Endothelial cell of umbilical vein (primary cell): ENCODE measurements at places on chromosomes 16 and 17. TPM values are rescaled to one million over a fixed set of nuclear protein-coding genes. Genes with fewer than 3 reads are reported as not detected.

- DNase-seq, result peak; percentile 65
- H3K36me3 ChIP-seq, result peaks cover 10% of the 10 kb centered on the region
- H3K4me3 ChIP-seq, result no peak overlapping the region
- no peaks in the 10 kb centered on the region for H3K4me1 ChIP-seq
- no peaks in the 10 kb centered on the region for H3K27me3 ChIP-seq
Observed at GRCh38 chr16:23107936-23108335, 41.3 kb downstream of the USP31 start.

- no peaks in the 10 kb centered on the region for H3K4me1 ChIP-seq
- H3K4me3 ChIP-seq, result no peak overlapping the region
- peak; percentile 26 for DNase-seq
- no peaks in the 10 kb centered on the region for H3K36me3 ChIP-seq
- H3K27ac ChIP-seq, result no peak overlapping the region
Observed at GRCh38 chr17:4249452-4250029, 14.2 kb downstream of the ANKFY1 start.

- no peak overlapping the region for H3K4me3 ChIP-seq
- H3K27ac ChIP-seq, result peak overlapping the region; percentile 99
- peaks cover 21% of the 10 kb centered on the region for H3K4me1 ChIP-seq
- no peaks in the 10 kb centered on the region for H3K27me3 ChIP-seq
- peak; percentile 99 for DNase-seq
Observed at GRCh38 chr16:15672514-15673167, 22.6 kb downstream of the NDE1 start.

- no peaks in the 10 kb centered on the region for H3K36me3 ChIP-seq
- peaks cover 35% of the 10 kb centered on the region for H3K4me1 ChIP-seq
- no peaks in the 10 kb centered on the region for H3K27me3 ChIP-seq
- no peak for DNase-seq
Observed at GRCh38 chr17:81517339-81518112, 4.9 kb upstream of the ACTG1 start.

GRCh38 chr17:1957037-1957436 lies 68.1 kb downstream of the RTN4RL1 start:
- H3K27ac ChIP-seq, result no peak overlapping the region
- no peaks in the 10 kb centered on the region for H3K27me3 ChIP-seq
- no peak for DNase-seq
- no peaks in the 10 kb centered on the region for H3K4me1 ChIP-seq
- no peak overlapping the region for H3K4me3 ChIP-seq
- no peaks in the 10 kb centered on the region for H3K36me3 ChIP-seq

Gene RNF167
- 60.2 and 61.0 TPM in 2 replicates for total RNA-seq

Gene ZNF646
- total RNA-seq, result 13.1 and 15.9 TPM in 2 replicates

GRCh38 chr17:36972186-36972700 lies 23.5 kb downstream of the AATF start:
- no peaks in the 10 kb centered on the region for H3K36me3 ChIP-seq
- no peak overlapping the region for H3K27ac ChIP-seq
- DNase-seq, result no peak
- no peaks in the 10 kb centered on the region for H3K27me3 ChIP-seq
